Activated naive CD8-positive, alpha-beta T cell treated with anti-CD3 and anti-CD28 coated beads, Interleukin-2, amount 50 U/mL, for 24 hours (primary cell): ENCODE measurements at places on chromosomes 5 and 9.

DNA sequence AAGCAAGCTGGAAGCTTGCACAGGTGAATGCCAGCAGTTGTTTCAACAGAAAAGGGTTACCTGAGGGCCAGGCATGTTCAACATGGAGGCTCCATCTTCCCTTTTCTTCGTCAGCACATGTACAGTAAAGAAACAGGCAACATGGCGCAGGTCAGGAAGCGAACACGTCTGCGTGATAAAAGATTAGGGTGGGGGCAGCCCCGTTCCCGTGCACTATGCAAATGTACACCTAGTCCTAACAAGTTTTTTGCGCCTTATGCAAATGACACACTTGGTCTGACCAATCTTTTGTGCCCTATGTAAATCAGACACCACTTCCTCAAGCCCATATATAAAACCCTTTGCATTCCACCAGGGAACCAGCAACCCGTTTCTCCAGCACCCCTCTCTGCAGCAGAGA is 452.1 kb upstream of the PTPRD start:
- no peak for DNase-seq

DNA sequence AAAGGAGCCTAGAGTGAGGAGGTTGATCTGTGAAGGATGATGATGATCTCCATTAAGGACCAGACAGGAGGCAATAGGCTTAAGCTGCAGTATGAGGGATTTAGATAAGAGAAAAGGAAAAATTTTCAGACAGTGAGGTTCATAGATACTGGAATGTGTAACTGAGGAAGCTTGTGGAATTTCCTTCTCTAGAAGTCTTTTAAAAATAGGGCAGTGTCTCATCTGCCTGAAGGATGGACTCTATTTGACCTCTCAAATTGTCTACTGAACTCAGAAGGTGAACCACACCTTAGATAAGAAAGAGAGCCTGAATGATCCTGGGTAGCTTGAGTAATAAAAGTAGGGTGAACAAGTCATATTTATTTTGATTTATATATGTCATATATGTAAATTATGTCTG is 148.2 kb upstream of the CDKN2B start:
- no peak for DNase-seq

GRCh38 chr5:4205398-4205797 is 609.8 kb downstream of the IRX1 start:
- DNase-seq, result no peak

GRCh38 chr5:133824661-133825254 is 143.7 kb downstream of the C5orf15 start:
- DNase-seq, result peak; percentile 39

GRCh38 chr5:125207856-125208255 is 461.4 kb upstream of the ZNF608 start:
- DNase-seq, result no peak

DNA sequence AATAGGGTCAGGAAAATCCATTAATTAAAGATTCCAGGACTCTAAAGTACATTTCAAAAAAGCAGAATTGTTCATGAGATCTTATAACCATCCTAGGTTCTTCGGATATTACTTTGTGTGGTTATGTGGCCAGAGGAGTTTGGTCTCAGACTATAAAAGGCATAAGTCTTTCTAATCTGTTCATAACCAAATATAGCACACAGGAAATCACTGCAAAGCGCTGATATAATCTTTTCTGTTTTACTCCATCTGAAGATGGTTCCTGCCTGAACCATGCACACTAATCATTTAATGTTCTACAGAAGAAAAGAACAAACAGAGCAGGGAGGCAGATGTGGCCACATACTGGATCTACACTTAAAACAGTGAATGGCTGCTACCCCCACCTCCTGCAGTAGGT is 182.8 kb downstream of the SEMA5A start:
- DNase-seq, result no peak

- peak; percentile 30 for DNase-seq
These were observed 188.0 kb upstream of the KLF9 start for GRCh38 chr9:70602321-70603019.

DNA sequence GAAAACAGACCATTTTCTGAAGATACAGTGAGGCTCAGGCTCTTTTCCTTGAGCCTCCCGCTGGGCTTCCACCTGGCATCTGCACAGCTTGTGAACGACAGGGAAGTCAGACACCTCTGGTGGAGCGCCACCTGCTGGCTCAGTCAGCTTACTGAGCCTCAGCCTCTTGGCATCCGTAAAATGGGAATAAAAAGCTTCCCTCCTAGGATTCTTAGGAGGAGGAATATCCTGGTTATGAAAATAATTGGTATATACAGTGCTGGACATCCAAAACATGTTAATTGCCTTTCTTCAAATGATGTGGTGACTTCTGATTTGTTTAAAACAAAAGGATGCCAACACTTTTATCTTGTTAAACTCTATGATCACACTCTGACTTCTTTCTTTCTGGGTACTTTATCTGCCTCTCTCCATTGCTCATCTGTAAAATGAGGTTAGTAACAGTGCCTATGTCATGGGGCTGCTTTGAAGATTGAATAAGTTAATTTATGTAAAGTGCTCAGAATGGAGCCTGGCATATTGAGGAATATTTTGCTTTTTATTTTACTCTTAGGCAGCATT is 67.5 kb downstream of the MAMDC2 start:
- peak; percentile 69 for DNase-seq

DNA sequence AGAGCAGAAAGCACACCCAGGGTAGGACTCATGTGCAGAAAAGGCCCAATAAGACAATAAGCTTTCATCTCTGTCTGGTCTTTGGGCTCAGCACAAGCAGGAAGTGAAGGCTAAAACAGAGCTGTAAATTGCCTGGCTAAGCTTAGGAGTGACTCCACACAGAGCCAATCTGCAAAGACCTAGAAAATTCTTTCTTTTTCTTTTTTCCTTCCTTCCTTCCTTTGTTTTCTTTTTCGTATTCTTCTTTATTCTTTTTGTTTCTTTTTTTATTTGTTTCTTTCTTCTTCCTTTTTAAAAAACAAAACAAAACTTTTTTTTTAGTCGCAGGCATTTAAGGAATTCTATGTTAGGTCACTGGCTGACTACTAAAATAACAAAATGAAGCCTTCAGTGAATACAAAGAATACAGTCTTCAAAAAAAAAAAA is 12.2 kb downstream of the SLC35A4 start:
- DNase-seq, result no peak

- DNase-seq, result no peak
These were observed 270.4 kb upstream of the DMRT1 start for GRCh38 chr9:571066-571465.

- no peak for DNase-seq
These were observed 62.5 kb downstream of the CSNK1A1 start for GRCh38 chr5:149488645-149489306.

- no peak for DNase-seq
These were observed 161.4 kb upstream of the GNA14 start for GRCh38 chr9:77809552-77809951.

DNA sequence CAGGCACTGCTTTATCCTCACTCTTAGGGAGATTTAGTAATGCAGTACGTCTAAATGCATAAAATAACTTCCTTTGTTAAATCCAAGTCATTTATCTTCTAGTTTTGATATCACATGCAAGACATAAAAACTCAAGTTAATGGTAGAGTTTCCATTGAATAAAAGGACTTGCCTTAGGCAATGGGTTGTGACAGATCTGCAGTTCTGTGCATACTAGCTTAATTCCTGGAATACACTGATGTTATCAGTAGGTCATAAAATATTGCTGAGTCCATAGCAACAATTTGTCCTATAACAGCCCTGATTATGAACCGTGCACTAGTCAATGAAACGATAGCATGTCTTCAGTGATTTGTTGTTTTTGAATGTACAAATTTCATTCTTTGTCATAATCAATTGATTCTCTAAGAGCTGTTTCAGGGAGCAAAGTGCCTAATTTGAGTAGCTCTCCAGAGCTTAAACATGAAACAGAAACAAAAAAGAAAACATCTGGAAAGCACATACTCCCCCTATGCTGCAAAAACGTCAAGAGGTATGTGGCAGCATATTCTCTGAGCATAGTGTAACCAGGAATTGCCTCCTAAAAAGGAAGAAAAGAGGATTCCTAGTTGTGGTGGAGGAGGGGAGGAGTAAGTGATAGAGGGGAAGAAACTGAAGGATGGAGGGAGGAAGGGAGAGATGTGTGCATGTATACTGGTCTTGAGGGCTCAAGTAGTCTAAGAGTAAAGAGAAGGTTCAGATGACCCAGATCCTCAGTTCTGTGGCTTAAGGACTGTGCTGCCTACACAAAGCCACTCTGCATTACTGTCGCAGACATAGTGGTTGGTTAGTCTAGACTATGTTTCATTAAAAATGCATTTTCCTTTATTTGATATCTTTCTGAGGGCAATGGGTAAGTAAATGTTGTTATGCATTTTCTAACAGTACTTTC is 589.2 kb downstream of the PRR16 start:
- DNase-seq, result no peak

DNA sequence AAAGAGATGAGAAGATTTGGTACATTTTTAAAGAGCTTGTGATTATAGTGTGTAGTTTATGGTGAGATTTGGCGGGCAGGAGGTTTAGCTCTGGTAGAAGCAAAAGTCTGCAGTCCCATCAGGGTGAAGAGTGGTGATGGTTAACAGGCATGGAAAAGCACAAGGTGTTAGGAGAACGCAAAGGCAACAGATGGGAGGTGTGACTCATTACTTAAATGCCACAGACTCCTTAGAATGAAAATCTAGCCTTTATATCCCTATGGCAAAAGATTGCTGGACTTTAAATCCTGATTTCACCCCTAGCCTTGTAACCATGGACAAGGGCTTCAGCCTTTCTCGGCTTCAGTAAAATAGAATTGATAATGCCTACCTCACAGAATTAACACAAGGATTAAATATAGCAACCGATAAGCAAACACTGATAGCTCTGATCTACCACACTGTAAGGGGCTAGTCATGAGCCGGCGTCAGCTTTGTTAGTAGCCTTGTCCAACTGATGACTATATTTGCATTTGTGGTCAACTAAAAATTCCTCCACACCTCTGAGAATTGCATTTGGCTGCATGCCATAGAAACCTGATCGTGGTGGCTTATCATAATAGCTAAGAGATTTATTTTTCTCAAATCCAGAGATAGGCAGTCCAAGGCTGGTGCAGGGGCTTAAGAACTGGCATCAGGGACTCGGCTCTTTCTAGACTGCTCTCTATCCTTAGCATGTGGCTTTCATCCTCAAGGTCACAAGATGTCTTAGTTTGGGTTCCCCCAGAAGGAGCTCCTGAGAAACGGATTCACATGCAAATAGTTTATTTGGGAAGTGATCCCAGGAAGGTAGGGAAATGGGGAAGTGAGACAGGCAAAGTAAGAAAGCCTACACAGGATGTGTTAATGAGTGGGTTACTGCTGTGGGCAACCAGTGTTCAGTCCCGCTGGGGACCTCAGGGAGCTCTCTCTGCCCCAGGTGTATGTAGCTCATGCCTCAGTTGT is 19.6 kb downstream of the MFAP3 start:
- no peak for DNase-seq

DNA sequence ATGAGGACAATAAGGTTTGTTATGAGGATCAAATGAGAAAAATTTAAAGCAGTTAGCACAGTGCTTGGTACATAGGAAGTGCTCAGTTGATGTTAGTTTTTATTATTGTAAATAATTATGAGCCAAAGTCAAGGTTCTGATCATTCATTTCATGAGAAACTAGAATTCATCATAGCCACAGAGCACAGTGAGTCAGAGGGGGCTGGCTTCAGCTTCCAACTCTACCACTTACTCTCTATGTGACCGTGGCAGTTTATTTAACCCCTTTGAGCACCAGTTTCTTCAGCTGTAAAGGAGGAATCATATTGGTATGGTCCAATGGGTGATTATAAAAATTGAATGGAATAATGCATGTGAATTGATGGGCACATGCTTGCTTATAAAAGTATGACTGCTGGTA is 39.4 kb downstream of the KLHL3 start:
- peak; percentile 33 for DNase-seq

DNA sequence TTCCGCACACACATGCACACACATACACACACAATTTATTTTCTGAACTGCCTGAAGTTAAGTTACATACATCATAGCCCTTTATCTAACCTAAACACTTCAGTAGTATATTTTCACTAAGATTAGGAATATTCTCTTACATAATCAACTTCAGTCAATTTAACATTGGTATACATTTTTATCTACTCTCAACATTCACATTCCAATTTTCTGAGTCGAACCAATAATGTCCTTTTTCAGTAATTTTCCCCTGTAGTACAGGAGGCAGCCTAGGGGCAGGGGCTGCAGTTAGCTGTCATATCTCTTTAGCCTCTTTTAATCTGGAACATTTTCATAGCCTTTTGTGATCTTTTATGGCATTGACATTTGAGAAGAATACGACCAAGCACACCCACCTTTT is 150.1 kb downstream of the DAB2IP start:
- no peak for DNase-seq

GRCh38 chr9:98333703-98334582 is 78.5 kb upstream of the TBC1D2 start:
- DNase-seq, result no peak

- DNase-seq, result no peak
These were observed 245.1 kb downstream of the DOCK8 start for GRCh38 chr9:459491-460444.

DNA sequence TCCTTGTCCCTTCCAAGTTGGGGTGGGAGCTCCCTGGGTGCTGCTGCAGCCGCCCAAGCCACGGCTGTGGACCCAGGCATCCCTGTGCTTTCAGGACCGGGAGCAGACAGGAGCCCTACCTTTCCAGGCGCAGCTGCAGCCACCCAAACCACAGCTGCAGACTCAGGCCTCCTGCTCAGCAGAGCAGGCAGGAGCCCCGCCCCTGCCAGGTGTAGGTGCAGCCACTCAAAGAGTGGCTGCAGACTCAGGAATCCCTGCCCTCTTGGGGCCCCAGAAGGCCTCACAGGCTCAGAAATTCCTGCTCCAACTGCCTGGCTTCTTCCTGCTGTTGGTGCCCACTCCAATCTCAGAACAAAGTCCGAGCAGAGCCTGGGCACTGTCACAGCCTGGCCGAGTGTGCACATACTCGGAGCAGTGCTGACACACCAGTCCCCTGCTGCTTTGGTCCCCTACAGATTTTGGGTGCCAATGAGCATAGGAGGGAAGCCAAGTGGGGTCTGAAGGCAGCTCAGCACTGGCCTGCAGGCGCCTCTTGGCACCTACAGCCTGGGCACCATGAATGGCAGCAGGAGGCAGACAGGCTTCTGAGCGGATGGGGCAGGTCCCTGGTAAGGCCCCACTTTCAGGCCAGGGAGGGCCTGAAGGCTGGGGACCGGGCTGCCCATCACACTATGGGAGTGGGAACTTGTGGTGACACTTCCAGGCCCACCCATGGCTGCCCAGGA is 6.0 kb upstream of the TESK1 start:
- DNase-seq, result no peak

GRCh38 chr5:14417792-14418765 is 163.5 kb upstream of the OTULINL start:
- DNase-seq, result no peak

- DNase-seq, result peak; percentile 34
These were observed 6.4 kb downstream of the ARRDC1 start for GRCh38 chr9:137611623-137612609.
